ENCODE measurements at places on chromosomes 3 and 15.

DNA sequence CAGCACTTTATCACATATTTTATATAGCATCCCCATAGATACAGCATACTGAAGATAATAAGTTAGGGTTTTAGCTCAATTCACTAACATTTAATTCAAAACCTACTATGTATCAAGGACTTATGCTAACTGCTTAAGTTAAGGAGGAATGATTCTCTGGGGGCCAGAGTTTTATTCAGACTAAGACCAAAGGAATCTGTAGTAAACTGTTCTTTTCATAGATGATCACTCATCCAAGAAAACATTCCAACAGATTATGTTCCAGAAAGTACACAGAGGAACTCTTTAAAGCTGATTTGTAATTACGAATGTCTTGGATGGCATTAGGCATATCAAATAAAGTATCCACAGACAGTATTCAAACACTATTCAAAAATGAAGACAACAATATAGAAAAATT, 226.4 kb downstream of the SCAPER start:
- no peak for DNase-seq

DNA sequence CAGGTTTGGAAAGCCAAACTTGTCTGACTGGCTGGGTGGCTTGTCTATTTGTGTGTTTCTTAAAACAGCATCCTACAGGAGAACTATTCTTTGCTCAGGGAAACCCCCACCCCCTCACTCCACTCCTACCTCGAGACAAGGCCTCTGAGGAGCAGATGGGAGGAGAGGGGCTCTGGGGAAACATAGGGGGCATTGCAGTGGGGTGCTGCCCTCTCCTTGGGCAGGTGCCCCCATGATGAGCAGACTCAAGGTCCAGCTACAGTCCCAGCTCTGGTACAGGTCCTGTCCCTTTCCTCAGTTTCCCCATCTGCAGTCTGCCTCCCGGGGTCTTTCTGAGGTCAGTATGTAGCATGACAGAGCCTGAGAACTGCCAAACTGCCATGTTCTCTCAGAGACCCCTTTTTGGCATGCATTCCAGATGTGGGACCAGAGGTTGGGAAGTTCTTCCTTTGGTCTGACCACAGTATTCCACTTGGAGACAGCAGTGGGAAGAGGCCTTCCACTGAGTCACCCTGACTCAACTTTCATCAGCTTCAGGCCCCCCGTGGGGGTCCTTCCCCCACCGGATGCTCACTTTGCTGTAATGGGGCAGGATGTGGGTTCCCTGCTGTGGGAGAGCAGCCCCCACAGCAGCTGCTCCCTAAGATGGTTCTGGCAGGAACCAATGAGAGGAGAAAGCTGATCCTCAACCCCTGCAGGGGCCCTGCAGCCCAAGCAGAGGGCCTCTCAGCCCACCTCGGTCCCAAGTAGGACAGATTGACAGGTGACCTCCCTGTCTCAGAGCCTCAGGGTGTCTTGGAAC, 32.3 kb upstream of the CYP11A1 start:
- DNase-seq = no peak

DNA sequence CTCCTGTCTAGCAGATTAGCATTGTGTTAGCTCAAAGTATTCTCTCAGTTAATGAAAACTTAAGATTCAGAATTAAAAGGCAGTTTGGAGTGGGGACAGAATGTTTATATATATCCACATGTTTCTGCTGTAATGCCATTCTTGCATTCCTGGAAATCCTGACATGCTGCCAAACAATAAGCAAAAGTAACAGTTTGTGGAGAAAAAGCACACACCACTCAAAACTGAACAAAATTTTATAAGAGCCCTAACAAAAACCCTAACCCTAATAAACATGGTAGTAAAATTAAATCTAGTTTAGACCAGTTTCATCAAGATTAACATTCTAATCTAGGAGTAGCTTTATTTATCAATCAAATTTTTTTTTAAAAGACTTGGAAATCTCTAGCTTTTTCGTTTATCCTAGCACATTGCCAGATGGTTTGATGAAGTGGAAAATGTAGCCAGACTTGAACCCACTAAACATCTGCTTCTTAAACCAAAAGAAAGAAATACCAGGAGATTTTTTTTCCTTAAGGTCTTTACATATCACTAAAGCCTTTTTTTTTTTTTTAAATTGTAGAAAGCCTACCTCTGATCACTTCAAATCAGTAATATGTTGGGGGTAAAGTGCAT, 3.7 kb downstream of the TCAIM start:
- DNase-seq = no peak

DNA sequence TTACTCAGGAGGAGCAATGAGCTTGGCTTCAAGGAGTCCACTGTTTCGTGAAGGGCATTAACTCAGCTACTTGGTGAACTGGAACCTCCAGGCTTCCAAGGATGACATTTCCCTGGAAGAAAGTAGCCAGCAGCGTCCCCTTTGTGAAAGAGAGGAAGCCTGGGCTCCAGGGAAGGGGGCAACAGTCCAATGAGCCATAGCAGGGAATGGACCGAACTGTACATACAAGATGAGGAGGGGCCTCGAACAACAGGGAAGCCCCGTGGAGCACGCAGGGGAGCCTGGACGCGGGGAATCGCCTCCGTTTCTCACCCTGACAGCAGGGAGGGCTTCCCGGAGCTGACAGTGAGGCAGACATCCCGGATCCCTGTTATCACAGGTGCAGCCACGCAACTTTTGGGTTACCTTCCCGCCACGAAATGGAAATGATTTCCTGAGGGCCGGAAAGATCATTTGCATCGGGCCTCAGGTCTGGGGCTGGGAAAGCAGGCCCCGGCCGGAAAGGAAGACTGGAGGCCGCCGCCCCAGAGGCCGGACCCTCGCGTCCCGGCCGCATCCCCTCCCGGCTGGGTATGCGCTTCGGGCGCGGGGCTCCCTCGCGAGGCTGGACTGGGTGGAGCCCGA, 475 bp upstream of the SPINT1 start:
- no peak for DNase-seq

DNA sequence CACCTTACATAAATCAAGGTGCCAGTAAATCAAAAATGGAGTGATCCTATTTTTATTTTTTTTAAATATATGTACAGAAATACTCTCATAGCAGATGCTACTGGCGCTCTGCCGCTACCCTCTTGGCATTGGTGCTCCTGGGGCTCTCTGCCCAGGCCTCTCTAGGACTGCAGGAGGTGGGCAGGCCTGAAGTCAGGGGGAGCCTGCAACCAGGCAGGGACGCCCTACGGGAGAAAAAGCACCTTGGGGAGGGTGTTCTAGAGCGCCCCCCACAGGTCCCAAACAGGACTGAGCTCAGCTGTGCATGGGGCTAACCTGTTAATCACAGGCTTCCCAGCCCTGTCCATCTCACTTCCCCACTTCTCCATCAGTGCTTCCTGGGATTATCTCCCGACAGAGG, 192.5 kb downstream of the SHQ1 start:
- DNase-seq = no peak

GRCh38 chr15:89501646-89502045, 5.3 kb upstream of the RHCG start:
- DNase-seq = no peak

- no peak for DNase-seq
Observed at GRCh38 chr3:184315543-184315867, 1.1 kb downstream of the EIF4G1 start.

- DNase-seq = no peak
Observed at GRCh38 chr15:65958835-65959234, 89.5 kb downstream of the RAB11A start.

GRCh38 chr15:28116521-28117431, 17.7 kb upstream of the OCA2 start:
- DNase-seq = no peak

GRCh38 chr15:57758560-57758959, 52.0 kb downstream of the POLR2M start:
- DNase-seq = no peak

DNA sequence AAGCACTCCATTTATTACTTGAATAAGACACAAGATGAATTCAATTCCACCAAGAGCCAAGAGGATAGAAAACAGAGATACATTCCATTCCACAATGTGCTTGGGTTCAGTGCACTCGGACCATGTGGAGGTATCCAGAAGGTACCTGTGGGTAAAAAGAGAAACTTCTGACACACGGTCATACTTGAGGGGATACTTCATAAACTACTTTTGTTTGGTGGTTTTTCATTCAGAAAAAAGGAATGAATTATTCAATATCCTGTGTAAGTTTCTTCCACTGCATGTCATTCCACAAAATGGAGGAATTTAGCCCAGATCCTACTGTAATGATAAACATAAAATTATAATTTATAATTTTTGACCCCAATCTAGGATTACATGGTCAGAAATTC, 5.7 kb downstream of the TM4SF1 start:
- no peak for DNase-seq

- no peak for DNase-seq
Observed at GRCh38 chr3:154662851-154663250, 232.9 kb upstream of the GPR149 start.

DNA sequence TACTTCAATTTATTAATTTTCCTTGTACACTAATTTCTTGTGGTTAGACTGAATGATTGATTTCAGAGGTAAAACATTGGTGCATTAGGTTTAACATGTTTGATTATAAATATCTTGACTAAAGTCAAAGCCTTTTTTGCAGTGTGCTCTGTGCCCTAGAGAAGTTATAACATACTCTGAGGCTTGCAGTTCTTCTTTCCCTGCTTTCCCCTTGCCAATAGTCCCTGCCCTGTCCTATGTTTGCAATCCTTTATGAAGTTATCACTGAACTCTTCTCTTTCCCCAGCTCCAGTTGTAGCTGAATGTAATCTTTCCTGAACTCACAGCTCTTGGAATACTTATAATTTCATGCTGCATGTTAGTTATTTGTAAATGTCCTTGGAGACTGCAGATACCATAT, 35.6 kb downstream of the USP3 start:
- DNase-seq = no peak

- no peak for DNase-seq
Observed at GRCh38 chr3:170027233-170028102, 10.3 kb upstream of the GPR160 start.

DNA sequence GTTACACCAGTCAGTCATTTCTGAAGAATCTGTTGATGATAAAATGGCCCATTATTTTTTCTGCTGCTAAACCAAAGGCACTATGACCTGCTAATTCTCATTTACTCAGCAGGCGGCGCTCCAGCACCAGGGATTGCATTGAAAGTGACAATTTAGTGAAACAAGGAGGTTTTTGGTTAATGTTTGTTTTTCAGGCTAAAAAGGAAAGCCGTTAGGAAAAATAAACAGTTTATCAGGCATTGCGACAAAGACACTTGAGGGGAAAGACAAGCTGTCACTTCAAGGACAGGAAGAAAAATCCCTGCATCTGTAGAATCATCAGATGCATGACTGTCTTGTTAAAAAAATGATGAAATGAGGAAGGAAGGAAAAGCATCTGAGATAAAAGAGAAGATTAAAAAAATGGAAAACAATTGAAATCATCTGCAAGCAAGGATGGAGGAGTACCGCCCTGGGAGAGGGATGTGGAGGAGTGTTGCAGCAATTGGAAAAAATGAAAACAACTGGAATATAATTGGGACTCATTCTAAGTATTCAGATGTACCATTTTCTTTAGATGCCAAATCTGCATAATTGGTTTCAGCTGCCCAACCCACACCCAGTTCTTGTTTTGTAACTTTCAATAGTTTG, 54.0 kb downstream of the NR1D2 start:
- DNase-seq = no peak

- DNase-seq = no peak
Observed at GRCh38 chr3:123285931-123286307, 84.2 kb downstream of the SEC22A start.

- no peak for DNase-seq
Observed at GRCh38 chr3:113092746-113093145, 102.0 kb downstream of the GTPBP8 start.

- no peak for DNase-seq
Observed at GRCh38 chr3:88480822-88481221, 331.1 kb downstream of the C3orf38 start.

GRCh38 chr3:107938143-107938542, 152.7 kb downstream of the CD47 start:
- DNase-seq = no peak

DNA sequence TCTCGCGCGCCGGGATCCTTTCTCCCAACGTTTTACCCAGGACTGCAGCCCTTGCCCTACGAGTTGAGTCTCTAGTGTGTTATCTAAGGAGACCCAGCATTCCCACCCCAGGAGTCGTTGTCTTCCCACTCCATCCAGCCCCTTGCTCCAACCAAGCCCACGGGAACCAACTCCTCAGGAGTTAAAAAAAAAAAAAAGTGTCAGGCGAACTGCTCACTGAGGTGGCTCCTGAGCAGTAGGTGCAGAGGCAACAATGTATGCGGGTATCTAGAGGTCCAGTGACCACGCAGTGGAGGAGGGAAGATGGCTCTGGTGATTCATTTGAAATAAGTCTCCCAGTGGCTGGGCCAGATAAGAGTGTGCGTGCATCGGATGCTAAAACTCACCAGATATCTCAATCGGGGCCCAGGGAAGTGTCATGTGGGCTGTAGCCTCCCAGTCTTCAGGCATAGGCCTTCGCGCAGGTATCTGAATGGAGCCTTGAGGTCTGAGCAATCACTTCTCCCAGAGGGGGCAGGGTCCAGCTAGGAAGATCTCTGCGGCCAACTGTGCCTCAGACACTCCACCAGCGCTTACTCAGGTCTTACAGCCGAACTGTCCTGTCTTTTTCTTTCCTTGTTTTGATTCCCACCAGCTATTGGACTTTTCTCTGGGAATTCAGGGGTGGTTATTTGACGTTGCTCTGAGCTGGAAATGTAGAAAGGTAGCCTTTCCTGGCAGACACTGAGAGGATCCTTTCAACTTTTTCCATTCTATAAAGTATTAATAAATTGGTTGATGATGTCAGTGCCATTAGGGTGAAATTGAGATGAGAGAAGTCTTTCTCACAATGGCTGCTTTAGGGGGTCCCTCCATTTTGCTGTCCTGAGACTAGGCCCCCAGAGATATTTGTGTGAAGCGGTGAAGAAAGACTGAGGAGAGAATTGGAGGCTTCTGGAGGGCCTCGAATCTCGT, 21.0 kb downstream of the ZIC4 start:
- no peak for DNase-seq

DNA sequence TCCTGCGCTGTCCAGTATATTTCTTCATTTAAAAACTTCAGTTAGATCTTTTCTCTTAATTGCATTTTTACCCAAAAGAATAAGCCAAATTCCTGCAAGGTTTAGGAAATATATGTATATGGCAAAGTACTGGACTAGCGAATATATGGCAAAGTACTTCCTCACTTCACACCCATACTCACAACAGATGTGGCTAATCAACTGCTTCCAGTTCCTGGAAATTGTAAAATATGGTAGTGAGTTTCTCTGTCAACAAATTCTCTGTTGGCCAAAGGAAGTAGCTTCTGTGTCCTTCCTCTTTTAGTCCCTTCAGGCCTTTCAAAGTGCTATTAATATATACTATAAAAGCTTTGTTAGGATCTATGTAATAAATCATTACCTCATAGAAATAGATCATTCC, 22.0 kb downstream of the GPR15 start:
- no peak for DNase-seq

GRCh38 chr3:130968221-130968620, 58.4 kb downstream of the ASTE1 start:
- DNase-seq = no peak
